ENCODE measurements at places on chromosomes 6 and 20. TPM values are rescaled to one million over a fixed set of nuclear protein-coding genes. Genes with fewer than 3 reads are reported as not detected.

DNA sequence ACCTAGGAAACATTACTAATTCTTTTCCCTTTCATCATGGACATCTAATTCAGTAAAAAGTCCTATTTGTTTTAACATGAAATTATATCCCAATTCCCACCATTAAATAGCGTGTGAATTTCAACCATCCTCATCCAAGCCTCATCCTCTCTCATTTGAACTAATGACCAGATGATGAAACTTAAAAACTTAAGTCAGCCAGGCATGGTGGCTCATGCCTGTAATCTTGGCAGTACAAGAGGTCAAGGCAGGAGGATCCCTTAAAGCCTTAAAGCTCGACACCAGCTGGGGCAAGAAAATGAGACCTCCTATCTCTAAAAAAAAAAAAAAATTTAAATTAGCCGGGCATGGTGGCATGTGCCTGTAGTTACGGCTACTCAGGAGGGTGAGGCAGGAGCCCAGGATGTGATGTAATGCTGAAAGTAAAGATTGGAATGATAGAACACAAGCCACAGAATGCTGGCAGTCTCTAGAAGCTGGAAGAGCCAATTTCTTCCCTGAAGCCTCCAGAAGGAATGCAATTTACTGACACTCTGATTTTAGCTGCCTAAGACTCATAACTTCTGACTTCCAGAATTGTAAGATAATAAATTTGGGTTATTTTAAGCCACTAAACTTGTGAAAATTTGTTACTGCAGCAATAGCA is 27.1 kb upstream of the HAO1 start:
- DNase-seq, result no peak

DNA sequence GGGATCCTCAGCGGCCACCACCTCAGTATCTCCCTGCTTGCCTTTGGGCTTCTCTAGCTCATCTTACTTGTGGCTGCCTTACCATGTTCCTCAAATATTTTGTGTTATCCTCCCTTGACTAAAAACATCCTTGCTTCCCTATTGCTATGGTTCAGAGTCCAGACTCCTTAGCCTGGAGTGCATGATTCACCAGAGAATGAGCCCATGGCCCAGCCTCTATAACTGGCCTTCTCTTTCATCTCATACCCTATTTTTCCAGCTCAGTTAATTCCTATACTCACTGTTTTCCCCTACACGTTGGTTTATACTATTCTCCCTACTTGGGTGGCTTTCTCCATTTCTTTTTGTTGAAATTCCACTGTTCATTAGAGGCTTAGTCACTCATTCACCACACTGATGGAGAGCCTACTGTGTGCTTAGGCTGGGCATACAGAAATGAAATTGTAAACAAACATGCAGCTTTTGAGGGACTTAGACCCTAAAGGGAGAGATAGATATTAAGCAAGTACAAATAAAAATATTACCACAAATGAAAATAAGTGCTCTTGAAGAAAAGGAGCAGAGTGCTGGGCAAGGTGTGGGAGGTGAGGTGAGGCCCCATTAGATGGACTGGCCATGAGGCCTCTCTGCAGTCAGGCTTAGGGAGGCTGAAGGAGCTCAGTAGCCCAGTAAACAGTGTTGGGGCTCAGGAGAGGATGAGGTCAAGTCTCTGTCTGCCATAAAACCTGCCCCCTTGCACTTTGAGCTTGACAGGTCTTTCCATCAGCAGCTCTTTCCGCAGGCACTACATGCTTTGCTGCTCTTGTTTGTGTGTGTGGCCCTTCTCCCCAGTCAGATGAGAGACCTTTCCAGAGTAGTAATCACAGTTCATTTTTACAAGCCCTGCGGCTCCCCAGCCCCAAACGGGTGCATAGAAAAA is 109.3 kb downstream of the TCP11 start:
- DNase-seq, result no peak

DNA sequence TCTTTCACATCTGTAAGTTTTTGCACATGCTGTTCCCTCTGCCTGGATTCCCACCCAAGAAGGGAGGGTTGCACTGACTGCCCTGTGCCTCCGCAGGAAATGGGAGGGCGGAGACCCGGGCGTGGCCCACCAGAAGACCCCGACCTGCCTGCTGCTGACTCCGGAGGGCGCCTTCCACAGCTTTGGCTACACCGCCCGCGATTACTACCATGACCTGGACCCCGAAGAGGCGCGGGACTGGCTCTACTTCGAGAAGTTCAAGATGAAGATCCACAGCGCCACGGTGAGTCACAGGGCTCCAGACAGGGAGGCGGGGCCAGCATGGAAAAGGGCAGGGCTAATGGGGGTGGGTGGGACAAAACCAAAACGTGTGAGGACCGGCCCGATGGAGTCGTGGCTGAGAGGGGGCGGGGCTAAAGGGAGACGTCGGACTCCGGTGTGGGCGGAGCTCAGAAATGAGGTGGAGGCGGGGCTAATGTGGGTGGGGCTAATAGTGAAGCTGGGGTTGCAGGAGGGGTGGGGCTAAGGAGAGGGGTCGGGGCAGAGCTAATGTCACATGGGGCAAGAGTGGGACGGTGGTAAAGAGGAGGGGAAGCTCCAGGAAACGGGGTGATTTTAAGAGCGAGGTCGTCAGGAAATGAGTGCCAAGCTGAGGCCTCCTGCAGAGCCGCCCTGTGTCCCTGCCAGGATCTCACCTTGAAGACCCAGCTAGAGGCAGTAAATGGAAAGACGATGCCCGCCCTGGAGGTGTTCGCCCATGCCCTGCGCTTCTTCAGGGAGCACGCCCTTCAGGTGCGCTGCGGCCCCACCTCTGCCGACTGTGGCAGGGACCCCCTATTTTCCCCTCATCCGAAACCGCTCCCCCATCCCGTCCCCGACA is 12.6 kb downstream of the HSPA12B start:
- peak; percentile 86 for DNase-seq

DNA sequence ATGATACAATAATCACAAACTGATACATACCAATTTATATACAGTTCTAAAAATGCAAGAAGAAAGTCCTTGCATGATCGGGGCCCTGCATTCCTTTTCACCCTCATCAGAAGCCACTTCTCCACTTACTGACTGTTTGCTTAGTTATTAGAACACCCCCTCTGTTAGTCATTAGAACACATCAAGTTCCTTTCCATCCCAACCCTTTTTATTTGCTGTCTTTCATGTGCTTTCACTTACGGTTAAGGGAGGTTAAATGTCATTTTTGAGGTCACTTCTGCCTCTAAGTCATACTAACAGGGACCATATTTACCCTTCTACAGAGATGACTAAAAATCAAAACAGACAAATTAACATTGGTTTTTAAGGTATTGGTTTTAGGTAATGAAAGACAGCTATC is 149.1 kb downstream of the LMBRD1 start:
- DNase-seq, result no peak

GRCh38 chr6:30864325-30864724 is 20.0 kb upstream of the DDR1 start:
- no peak for DNase-seq

- DNase-seq, result peak; percentile 42
Observed at GRCh38 chr6:46376562-46377061, 114.6 kb downstream of the RCAN2 start.

GRCh38 chr6:77124604-77125003 is 338.7 kb downstream of the HTR1B start:
- no peak for DNase-seq

GRCh38 chr6:105209950-105210706 is 30.3 kb upstream of the POPDC3 start:
- no peak for DNase-seq

The SDHAF4 gene
- total RNA-seq, result 16.6 TPM

The LINC00237 gene
- not detected for total RNA-seq

The TINAG gene
- 0.29 TPM for total RNA-seq

Data from right cardiac atrium (tissue), 5 donors.